ENCODE measurements at places on chromosomes 13 and 19.
A peak's percentile ranks its signal among the peaks of the same experiment; 100 is the strongest.

- no peak for DNase-seq
Observed at GRCh38 chr13:46339035-46339666, 47.9 kb downstream of the RUBCNL start.

GRCh38 chr13:113350065-113350937, 13.6 kb downstream of the GRTP1 start:
- no peak for DNase-seq

- no peak for DNase-seq
Observed at GRCh38 chr13:89684896-89685295, 1662.6 kb upstream of the MIR17HG start.

GRCh38 chr13:78022164-78022877, 103.7 kb upstream of the EDNRB start:
- DNase-seq: peak; percentile 15

- DNase-seq: no peak
Observed at GRCh38 chr13:31703780-31704179, 35.5 kb upstream of the RXFP2 start.

GRCh38 chr13:33992881-33993336, 175.0 kb downstream of the RFC3 start:
- no peak for DNase-seq

DNA sequence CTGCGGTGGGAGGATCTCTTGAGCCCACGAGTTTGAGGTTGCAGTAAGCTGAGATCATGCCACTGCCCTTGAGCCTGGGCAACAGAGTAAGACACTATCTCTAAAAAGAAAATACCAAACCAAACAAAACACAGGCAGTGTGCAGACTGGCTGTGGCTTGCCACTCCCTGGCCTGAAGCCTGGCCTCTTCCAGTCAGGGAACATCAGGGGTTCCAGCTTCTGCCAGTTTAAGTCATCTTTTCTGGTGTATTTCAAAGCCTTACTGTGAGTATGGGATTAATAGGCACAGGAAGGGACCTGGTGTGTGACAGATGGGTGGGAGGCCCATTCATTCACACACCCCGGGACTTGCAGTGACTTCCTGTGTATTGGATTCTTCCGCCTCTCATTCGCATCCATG, 27.0 kb upstream of the F2RL3 start:
- no peak for DNase-seq

- no peak for DNase-seq
Observed at GRCh38 chr13:79710376-79710775, 229.4 kb downstream of the NDFIP2 start.

- DNase-seq: no peak
Observed at GRCh38 chr13:94384231-94384905, 95.1 kb downstream of the DCT start.

DNA sequence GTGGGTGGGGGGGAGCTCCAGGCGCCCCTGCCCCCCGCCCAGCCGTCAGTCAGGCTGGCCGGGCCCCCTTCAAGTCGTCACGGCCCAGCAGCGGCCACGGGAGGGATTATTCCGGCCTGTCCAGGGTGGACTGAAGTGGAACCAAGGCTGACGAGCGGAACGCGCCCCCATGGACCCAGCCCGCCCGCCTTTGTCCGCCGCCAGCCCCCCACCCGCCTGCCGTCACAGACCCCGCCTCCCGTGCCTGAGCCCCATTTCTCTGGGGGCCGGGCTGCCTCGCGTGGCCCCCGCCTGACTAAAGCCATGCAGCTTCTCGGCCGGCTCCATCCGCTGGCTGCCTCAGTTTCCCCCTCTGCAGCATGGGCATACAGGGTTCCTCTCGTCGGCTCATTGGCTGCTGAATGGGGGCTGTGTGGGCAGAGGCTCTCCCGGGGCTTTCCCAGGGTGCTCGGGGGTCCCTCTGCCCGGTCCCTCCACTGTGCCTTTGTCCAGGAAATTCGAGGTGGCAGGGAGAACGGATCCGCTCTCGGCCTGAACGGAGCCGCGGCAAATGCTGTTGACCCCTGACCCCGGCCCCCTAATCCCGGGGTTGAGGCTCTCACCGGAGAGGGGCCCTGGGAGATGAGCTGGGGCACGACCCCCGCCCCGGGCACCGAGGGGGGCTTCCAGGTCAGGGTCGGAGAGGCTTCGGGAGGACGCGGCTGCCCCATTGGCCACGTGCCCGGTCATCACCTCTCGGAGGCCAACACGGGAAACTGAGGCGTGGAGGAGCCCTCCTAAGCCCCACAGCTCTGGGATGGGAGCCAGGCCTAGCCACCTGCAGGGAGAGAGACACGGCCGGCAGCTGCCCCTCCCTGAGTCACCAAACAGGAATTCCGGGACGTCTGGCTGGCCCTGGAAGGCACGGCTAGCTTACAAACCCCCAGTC, 27.4 kb downstream of the EFNA2 start:
- no peak for DNase-seq

GRCh38 chr19:8242211-8242821, 33.1 kb downstream of the CERS4 start:
- no peak for DNase-seq

GRCh38 chr13:49731766-49732165, 40.5 kb upstream of the EBPL start:
- DNase-seq: no peak

DNA sequence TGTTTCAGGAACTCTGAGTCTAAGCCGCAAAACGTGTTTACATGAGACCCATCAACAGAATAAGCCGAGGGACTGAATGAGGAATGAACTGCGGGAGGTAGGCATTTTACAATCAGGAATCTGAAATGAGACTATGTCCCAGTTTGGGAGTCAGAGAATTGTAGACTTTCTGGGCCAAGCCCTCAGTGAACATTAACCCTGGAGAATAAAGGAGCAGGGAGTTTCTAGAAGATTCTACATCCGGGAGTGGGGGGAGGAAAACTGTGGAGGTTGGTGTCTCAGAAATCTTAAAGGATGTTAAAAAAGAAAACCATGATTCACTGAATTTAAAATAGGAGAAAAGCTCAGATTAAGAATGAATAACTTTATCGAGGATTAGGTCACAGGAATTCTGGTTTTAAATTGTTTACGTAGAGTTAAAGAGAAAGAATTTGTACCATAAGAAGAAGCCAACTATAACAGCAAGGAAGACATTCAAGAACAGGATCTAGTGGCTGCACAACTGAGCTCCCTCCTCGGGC, 18.5 kb downstream of the RFX2 start:
- no peak for DNase-seq

GRCh38 chr13:80239571-80240255, 101.2 kb downstream of the SPRY2 start:
- DNase-seq: no peak

DNA sequence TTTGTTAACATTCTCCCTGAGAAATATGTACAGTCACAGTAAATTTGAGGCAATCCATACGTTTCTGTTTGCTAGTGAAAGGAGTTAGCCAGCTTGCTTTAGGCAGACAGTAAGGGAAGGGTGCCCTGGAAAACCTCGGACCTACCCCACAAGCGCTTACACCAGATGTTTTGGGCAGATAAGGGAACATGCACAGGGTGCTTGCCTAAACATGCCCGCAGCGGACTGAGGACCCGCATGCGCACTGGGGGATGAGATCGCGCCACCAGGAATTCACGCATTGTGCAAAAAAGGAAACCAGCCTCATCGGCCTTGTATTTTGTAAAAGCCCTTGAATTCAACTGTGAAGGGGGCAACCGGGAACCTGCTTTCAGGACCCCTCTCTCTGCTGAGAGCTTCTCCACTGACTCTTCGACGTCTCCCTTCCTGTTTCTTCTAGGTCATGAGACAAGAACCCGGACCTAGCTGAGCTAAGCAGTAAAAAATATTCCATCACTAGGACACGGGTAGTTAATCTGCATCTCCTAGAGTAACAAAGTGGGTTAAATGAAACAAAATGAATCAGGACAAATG, 1399.2 kb upstream of the ATXN8OS start:
- DNase-seq: no peak

DNA sequence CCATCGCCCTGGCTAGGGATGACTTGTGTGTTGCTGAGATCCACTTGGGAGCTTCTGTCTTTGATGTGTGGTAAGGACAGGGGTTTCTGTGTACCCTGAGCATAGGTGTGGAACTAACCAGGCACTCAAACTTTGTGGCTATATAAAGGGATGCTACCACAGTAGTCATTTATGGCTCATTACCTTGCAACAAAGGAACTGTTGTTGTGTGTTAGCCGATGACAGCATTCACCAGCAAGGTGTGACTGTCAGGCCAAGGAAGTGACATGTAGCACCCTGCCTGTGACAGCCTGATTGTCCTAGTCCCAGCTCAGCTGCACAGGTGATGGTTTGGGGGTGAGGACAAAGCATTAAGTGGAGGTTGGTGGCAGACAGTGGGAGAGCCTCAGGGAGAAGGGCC, 73.6 kb downstream of the COG3 start:
- no peak for DNase-seq

- peak; percentile 60 for DNase-seq
Observed at GRCh38 chr13:29508130-29508875, 87.2 kb downstream of the SLC7A1 start.

- DNase-seq: no peak
Observed at GRCh38 chr13:113635709-113636108, 22.3 kb downstream of the ATP4B start.

GRCh38 chr13:66400292-66400691, 829.8 kb downstream of the PCDH9 start:
- DNase-seq: no peak

DNA sequence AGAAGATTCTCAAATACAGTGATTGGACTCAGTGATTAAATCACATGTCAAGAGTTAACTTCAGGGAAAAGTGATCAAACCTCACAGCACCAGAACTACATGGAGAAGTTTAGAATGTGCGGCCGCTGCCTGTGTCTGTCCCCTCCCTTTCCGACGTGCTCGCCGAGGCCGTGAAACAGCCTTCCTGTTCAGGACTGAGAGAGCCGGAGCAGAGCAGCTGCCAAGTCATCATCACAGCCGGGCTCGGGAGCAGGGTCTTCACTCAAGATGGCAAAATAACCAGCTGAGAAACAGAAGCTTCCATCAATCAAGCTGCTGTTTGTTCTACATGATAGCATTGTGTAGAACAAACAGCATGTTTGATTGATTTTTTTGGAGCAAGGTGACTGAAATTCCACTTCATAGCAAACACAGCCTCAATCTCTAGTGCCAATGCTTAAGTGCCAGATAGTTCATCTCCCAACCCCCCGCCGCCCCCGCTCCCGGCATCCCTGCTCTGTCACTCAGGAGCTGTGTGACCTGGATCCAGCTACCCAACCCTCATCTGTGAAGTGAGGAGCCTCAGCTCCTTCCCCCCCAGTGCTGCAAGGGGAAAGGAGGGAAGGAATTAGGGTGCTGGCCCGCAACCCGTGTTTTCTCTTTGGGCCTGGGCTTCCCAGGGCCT, 70.6 kb downstream of the HSPH1 start:
- no peak for DNase-seq

DNA sequence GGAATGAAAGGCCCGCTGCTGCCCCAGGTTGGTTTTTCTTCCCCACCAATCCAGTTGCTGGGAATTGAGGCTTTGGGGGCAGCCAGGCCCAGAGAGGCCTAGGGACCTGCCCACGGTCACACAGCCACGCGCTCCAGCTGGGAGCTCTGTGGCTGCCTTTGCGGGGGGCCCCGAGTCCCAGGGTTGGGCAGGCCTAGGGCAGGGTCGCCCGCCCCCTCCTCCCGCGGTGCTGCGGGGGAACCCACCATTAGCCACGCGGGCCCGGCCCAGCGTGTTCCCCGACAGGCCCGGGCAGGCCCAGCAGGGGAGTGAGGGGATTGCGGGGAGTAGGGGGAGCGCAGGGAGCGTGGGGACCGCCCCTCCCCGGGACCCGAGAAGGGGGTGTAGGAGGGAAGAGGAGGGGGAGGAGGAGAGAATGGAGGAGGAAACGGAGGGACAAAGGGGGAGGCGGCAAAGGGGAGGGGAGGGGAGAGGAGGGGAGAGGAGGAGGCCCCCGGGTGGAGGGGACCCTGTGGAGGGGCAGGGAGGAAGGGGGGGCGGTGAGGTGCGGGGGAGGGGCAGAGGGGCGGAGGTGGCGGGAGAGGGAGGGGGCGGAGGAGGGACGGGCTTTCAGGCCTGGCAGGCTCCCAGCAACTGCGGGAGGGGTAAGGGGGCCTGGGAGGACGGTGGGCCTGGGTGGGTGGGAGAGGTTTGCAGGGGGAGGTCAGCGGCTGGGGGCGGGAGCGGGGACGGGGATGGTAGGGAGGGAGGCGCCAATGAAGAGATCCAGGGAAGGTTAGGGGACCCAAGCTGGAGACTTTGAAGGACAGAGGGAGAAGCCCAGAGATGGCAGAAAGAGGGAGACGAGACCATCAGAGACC, 12.9 kb upstream of the TLE2 start:
- DNase-seq: no peak

- DNase-seq: no peak
Observed at GRCh38 chr19:12930002-12930645, 3.4 kb downstream of the FARSA start.

GRCh38 chr19:55777528-55777927, 8.6 kb downstream of the RFPL4AL1 start:
- DNase-seq: no peak

DNA sequence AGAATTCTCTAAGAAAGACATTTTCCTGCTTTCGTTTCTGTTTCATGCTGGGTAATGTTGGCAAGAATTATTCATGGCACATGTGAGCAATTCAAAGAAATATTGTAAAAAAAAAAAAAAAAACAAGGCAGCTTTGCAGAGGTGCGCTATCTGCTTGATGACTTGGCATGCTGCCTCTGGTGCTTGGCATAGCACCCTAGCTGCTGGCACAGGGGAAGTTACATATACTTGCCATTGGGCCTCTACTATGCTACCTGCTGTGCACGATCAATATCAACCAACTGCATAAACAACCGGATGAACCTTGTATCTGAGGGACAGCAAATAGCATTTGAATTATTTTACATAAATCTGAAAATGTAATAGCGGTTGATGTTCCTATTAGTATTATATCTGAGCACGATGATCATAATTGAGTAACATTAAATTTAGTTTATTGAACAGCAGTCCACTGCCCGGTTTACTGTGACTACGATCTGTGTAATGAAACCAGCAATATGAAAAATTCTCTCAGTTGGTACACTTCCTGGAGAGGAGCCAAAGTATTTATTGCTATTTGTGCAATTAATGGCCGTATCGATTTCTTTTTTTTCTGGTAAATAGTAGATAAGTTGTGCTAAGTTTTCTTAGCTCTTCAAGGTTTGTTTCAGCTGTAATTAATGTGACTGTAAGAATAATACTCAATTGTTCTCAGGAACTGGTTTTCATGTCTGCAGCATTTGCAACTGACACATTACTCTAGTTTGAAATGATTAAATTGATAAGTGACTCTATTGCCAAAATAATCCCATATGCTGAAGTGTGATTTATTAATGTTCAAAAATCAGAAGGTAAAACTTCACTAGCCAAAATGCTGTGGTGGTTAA, 717.3 kb downstream of the DACH1 start:
- DNase-seq: no peak

Data from activated T-cell treated with anti-CD3 and anti-CD28 coated beads for 48 hours (primary cell).